Activated T-cell treated with anti-CD3 and anti-CD28 coated beads, Interleukin-2, amount 50 U/mL, for 48 hours (primary cell): ENCODE measurements at places on chromosomes 13 and 19.

DNA sequence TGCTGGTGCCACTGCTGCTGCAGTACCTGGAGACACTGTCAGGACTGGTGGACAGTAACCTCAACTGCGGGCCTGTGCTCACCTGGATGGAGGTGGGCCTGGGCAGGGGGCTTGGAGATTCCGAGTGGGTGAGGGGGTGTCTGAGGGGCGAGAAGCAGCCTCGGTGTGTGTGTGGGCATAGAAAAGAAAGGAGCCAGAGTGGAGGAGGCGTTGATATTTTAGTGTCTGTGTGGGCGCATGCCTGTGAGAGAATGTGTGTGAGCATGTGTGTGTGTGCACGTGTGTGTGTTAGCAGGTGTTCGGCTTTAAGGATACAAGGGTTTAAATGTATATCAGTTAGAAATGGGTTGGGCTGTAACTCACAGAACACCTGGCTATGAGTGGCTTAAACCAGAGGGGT lies 3.7 kb downstream of the ARHGAP33 start:
- no peak for DNase-seq

DNA sequence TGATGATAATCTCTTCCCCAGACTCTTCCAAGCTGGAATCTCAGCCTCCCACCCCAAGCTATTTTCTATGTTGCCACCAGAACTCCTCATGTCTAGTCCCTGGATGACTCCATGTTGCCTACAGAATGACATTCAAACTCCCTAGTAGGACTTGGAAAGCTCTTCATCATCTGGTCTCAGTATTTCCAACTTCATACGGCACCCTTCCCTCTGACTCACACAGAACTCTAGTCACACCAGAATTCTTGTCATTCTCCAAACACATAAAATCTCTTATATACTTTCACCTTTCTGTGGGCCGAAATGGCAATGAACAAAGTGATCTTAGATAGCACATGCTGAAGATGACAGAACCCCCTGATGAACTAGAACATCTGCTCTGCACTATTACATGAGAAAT lies 86.2 kb downstream of the CAB39L start:
- no peak for DNase-seq

GRCh38 chr19:46892252-46893179 lies 31.7 kb downstream of the ARHGAP35 start:
- DNase-seq: no peak

DNA sequence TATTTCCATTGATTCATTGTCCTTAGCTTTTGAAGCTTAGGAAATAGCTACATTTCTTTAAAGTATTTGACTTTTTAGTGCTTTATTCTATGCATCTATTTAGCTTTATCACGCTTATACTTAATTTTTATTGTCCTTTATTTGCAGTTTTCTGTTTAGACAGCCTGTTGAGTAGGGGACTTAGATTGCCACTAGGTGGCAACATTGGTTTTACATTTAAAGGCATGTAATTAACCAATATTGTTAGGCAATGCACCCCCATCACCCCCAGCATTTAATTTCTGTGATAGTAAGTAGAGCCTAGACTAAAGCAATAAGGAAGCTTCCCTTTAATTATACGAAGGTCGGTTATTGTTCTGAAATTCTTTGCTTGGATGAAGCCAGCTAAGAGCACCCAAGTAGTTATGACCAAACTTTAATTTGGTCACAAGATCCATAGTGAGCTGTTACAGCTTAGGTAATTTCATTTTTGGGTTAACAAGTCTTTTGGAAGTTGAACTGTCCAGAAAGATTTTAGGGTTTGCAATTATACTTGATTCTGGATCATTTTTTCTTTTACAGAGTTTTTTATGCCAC lies 36.5 kb downstream of the B3GLCT start:
- no peak for DNase-seq

DNA sequence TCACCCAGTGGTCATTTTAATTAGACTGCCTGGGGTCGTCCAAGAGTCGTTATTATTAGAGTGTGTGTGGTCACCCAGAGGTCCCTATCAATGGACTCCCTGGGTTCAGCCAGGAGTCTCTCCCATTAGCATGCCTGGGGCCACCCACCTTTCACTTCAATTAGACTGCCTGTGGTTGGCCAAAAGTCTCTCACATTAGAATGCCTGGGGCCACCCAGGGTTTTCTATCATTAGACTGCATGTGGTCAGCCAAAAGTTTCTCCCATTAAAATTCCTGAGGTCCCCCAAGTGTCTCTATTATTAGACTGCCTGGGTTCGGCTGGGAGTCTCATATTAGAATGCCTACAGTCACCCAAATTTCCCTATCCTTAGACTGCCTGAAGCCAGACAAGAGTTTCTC lies 1472.6 kb downstream of the UQCRFS1 start:
- no peak for DNase-seq

GRCh38 chr19:58466089-58466759 lies 656 bp upstream of the ZNF324 start:
- DNase-seq: no peak

DNA sequence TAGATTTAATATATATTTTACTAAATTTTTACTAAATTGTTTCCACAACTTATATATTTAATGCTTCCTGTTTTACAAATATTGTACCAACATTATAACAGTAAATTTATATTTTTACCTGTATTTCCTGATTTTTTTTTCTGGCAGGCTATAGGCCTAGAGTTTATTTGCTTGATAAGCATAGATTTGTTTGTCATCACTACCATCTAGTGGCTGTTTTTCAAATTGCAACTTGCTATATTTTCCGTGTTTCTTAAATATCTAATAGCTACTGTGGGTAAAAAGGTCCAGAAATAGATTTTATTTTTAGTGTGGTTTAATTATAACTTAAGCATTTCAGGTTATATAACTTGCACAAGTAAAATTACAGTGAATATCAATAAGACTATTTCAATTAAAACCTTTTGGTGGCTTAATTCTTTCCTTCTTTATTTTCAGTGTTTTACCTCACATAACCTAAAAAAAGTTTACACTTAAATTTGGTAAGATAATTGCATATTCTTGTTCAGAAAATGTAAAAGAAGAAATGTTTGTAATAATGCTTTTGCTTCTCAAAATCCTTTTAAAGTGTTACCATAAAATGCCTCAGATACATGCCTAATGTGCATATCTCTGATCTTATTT lies 60.6 kb downstream of the NDFIP2 start:
- DNase-seq: no peak

DNA sequence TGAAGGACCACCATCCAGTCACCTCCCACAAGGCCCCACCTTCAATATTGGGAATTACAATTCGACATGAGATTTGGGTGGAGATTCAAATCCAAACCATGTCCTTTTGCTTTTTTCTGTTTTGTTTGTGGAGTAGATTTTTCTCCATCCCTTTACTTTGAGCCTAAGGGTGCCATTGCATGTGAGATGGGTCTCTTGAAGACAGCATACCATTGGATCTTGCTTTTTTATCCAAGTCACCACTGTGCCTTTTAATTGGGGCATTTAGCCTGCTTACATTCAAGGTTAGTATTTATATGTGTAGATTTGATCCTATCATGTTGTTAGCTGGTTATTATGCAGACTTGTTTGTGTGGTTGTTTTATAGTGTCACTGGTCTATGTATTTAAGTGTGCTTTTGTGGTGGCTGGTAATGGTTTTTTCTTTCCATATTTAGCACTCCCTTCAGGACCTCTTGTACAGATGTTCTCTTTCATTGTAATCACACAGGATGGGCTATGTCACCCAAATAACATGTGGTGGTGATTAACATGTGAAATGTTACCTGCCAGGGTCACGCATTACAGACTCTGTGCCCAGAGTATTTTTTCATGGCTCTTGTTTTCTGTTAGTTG lies 58.0 kb downstream of the ZNF823 start:
- DNase-seq: no peak

DNA sequence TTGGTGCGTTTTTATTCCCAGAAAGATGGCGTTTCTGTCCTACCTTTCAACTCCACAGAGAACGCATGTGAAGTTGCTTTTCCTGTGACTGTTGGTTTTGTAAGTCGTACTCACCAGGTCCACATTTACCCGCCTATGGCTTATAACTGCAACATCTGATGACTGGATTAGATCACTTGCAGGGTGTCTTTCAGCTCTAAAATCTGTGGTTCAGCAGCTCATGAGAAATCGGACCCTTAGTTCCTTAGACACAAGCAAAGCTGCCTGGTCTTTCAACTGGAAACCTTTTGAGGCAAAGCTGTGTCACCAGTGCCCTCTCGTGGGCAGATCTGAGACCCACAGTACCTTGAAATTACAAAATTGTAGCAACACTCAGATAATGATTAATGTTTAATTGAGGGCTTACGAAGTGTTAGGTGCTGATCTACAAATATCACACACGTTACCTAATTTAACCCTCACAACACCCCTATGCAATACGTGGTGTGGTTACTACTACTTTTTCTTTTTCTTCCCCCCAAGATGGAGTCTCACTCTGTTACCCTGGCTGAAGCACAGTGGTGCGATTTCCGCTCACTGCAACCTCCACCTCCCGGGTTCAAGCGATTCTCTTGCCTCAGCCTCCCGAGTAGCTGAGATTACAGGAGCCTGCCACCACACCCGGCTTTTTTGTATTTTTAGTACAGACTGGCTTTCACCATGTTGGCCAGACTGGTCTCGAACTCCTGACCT lies 65.4 kb downstream of the RUBCNL start:
- peak; percentile 84 for DNase-seq

DNA sequence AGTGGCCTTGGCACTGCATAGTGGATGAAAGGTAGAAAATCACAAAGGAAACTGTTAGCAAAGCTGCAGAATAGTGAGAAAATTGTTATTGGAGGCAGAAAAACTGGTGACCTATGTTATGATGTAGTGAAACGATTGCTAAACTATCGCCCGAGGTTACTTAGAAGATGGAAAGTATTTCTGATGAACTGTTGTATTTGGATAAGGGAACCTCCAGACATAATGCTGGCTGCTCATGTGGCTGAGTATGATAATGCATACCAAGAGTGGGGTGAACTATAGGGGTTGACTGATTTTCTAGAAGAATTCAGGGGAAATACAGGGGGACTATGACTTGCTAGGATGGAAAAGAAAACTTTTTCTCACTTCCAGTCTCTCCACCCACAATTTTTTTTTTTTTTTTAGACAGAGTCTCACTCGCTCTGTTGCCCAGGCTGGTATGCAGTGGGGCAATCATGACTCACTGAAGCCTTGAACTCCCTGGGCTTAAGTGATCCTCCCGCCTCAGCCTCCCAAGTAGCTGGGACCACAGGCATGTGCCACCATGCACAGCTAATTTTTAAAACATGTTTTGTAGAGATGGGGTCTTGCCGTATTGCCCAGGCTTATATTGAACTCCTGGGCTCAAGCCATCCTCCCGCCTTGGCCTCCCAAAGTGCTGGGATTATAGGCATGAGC lies 4.4 kb upstream of the EID2 start:
- no peak for DNase-seq

GRCh38 chr13:25218019-25218418 lies 45.9 kb upstream of the AMER2 start:
- no peak for DNase-seq
